ENCODE measurements at places on chromosomes 7 and 10.

DNA sequence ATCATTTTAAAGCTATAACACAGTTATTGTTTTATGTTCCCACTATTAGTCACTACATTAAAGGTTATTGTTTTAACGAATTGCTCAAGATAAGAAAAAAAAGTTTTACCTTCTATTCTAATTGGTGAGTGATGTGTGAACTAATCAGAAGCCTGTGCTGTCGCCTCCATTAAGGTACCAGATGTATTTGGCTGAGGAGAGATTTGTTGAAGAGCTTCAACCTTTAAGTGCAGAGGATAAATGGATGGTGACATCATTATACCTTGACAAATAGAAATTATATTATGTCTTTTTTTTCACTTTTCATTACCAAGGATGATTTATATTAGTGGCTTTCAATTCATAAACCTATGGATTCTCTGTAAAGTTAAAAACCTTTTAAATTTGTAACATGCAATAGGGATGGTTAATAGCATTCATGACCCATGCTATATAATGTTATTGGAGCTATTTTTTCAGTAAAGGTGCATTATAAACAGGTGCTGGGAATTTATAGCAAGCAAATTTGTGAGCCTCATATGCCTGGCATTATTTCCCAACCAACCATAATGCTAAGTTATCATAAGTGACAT lies 97.0 kb upstream of the NPVF start:
- DNase-seq: no peak

DNA sequence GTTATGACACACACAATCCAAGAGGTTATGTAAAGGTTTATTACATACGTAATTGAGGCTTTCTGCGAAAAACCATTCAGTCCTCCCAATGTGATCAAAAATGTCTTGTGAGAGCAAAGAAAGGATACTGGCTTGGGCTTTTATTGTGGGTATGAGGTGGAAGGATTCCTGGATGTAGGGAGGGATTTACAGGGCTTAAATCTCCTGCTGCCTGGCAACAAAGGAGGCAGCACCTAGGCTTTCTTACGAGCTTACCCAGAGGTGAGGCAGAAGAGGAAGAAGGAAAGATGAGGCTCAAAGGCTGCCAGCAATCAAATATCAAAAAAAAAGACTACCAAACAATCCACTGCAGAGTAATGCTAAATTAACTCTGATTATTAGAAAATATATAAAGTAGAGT lies 1149.5 kb upstream of the POT1 start:
- DNase-seq: no peak

- peak; percentile 6 for DNase-seq
Measured at GRCh38 chr7:36863901-36864701, 139.8 kb upstream of the AOAH start.

GRCh38 chr7:105178177-105178576 lies 164.2 kb downstream of the KMT2E start:
- no peak for DNase-seq

- no peak for DNase-seq
Measured at GRCh38 chr10:62326176-62326575, 48.0 kb upstream of the ZNF365 start.

- no peak for DNase-seq
Measured at GRCh38 chr7:39509436-39509835, 56.8 kb upstream of the YAE1 start.

- no peak for DNase-seq
Measured at GRCh38 chr7:144415858-144416257, 12.4 kb upstream of the NOBOX start.

DNA sequence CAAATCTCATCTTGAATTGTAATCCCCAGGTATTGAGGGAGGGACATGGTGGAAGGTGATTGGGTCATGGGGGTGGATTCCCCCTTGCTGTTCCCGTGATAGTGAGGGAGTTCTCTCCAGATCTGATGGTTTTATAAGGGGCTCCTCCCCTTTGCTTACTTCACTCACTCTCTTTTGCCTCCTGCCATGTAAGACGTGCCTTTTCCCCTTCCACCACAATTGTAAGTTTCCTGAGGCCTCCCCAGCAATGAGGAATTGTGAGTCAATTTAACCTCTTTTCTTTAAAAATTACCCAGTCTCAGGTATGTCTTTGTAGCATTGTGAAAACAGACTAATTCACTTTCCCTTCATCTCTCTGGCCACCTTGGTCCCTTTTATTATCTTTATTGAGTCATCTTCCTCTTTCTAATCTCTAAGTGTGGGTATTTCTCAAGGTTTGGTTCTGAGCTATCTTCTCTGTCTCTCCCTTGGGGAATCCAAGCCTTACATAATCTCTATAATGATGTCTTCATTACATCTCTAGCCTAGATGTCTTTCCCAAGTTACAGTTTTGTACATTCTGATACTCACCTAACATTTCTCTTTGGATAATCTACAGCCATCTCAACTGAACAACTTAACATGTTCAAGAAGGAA lies 99.1 kb upstream of the JCAD start:
- DNase-seq: no peak

DNA sequence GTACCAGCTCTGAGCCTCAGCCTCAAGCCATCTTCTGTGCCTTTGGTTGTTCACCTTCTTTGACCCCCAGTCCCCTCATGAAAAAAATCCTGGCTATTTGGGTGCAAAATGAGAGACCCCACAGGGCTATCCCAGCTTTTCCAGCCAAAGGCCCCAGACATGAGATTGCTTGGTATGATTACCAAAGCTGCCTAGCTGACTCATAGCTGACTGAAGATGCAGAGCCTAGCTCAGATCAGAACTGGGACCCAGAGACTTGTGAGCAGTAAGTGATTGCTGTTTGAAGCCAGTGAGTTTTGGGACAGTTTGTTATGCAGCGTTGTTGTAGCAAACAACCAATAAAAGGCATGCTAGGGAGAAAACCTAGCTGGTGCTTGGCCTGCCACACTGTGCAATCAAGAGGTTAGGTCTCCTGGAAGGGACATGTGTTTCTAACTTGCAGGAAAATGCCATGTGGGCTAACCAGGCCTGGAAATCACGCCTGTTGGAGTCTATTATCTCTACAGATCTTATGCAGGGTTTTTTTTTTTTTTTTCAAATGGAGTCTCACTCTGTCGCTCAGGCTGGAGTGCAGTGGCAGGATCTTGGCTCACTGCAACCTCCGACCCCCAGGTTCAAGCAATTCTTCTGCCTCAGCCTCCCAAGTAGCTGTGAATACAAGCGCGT lies 48.0 kb upstream of the DAGLB start:
- DNase-seq: no peak

DNA sequence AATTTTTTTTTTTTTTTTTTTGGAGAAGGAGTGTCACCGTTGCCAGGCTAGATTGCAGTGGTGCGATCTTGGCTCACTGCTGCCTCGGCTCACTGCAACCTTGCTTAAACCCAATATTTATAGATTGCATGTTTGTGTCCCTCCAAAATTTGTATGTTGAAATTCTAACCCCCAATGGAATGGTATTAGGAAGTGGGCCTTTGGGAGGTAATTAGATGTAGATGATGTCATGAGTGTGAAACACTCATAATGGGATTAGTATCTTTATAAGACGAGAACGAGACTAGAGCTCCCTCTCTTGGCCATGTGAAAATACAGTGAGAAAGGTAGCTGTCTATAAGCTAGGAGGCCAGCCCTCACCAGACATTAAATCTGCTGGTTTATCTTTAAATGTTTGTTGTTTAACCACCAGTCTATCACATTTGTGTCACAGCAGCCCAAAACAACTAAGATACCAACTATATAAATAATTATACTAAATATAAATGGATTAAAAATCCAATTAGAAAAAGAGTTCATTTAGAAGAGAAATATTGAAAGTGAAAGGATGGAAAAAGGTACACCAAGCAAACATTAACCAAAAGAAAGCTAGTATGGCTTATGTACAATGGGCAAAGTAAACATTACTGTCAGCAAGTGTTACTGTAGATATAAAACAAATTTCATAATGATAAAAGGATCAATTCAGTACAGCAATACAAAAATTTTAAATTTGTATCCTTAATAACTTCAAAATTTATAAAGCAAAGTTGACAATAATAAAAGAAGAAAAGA lies 9.3 kb downstream of the TCAF1 start:
- no peak for DNase-seq

DNA sequence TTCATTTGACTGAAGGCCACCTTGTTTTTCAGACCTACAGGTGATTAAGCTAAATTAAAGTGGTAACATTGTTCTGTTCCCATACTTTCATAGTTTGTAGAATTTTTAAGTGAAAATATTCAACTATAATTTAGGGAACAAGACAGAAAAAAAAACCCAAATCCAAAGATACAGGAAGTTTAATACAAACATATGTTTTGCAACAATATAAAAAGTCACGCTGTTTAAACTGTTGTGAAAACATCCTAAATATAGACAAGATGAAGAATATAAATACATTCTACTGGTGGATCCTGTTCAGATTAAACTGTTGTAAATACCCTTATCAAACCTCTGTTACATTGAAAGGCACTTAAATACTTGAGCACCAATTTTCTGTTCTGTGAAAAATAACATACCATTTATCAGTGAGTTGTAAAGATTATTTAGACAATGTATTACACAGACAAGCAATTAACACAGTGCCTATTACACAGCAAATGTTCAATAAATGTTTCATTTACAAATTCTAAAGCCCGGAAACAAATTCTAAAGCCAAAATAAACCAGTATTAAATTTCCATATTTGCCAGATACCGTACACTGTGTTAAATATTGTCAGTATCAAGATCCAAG lies 14.2 kb downstream of the ASZ1 start:
- no peak for DNase-seq

DNA sequence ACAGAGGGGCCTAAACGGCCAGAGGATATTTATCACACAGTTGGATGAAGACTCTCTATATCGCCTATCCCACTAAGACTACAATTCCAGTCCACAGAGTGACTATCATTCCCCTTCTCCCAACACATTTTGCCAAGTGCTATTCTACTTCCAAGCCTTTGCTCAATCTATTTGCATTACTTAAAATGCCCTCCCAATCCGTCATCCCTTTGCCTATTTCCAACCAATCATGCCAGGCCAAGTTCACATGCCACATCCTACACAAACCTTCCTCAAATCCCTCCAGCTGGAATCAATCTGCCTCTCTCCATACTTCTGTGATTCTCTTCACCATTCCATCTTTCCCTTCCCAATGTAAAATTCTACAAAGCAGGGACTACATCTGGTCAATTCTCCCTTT lies 38.2 kb downstream of the SMURF1 start:
- DNase-seq: no peak

DNA sequence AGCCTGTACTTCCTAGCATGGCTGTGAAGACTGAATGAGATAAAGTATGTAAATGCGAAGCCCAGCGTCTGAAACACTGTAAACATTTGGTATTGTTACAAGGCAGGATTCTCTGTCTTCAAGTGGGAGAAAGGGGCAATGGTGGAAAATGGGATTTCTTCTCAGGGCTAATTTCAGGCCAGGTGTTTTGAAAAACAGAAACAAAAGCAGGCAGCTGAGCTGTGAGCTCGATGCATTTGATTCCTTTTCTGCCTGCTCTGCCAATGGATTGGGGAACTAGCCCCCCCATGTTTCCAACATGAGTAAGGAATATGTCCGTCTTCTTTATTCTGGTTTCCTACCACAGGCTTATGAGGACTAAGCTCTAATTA lies 732.1 kb upstream of the AUTS2 start:
- no peak for DNase-seq

DNA sequence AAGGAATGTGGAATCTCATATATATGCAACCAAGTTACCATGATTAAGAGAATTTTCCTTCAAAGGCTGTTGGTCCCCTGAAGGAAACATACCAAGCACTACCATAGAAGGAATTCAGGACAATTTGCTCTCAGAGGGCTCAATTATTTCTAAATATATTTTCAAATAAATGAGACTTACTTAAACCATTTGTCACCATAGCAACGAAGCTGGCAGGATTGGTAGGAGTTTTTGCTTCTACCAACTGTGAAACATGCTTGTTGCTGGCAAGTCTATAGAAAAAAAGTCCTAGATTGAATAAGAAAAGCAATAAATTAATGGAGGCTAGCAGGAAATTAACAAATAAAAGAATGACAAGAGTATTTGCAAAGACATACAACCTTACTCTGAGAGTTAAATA lies 156.9 kb upstream of the NPSR1 start:
- no peak for DNase-seq

DNA sequence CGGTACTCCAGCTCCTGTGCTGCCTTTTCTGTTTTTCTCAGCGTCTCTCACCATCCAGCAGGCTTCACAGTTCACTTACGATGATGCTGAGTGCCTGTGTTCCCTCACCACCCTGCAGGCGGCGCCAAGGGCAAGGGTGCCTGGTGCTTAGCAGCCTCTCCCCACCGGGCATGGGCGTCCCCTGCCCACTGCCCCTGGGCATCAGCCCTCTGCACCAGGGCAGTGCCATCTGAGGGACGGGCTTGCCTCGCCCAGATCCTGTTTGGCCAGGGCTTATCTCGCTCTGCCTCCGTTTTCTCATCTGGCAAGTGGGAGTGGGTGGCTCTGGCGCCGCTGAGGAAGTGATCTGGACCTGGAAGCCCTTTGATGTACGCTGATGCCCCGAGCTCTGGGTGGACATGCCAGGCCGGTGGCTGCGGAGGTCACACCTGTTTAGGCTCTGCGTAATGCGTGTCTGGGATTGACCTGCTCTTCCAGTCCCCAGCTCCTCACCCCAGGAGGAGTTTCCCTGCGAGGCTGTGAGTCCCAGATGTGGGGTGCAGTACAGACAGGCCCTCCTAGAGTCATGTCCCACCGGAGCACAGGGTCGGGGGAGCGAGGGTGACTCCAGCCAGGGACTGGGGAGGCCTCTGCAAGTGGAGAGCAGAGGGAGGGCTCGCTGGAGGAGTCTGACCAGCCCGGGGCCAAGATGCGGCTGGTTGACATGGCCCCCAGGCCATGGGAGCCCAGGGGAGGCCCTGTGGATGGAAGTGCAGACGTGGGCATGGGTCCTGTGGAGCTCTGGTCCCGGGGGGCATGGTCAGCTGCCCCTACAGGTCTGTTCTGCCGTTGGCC lies 11.8 kb downstream of the TTYH3 start:
- no peak for DNase-seq

- DNase-seq: no peak
Measured at GRCh38 chr7:27198138-27198841, 1.6 kb downstream of the HOXA13 start.

DNA sequence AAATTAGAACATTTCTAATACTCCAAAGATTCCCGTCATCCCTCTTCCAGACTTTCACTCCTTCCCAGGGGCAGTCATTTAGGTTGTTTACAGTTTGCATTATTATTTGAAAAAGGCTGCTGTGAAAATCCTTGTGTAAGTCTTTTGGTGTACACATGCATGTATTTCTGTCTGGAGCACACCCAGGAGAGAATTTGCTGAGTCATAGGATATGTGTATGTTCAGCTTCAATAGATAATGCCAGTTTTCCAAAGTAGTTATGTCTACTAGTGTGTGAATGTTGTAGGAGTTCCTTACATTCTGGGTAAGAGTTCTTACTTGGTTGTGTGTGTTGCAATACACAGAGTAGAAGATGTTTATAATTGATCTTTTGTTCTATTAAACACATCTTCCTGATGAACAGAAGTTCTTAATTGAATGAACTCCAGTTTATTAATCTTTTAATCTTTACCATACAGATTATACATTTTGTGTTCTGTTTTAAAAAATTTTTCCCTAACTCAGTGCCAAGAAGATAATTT lies 25.3 kb downstream of the CROT start:
- DNase-seq: no peak
